ENCODE measurements at places on chromosomes 4 and X. TPM values are rescaled to one million over a fixed set of nuclear protein-coding genes. Genes with fewer than 3 reads are reported as not detected.

DNA sequence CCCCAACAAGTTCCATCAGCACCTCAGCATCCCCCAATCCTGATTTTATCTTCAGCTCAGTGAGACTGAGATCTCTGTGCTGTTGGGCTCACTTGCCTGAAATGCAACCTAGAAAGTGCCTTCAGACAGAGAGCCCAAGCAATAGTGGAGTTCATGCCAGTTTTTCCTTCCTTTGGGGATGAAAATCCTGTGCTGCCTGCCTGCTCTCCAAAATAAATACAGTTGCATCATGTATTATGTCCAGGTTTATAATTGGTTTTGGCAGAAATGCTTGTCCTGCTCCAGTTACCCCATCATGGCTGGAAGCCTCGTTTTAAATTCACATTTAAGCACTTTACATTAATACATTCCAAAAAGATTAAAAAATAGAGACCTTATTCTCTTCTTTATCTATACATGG, 1865.5 kb upstream of the TENM3 start:
- H3K27me3 ChIP-seq = no peaks in the 10 kb centered on the region
- no peaks in the 10 kb centered on the region for H3K36me3 ChIP-seq
- no peak for DNase-seq
- no peak overlapping the region for H3K4me3 ChIP-seq

DNA sequence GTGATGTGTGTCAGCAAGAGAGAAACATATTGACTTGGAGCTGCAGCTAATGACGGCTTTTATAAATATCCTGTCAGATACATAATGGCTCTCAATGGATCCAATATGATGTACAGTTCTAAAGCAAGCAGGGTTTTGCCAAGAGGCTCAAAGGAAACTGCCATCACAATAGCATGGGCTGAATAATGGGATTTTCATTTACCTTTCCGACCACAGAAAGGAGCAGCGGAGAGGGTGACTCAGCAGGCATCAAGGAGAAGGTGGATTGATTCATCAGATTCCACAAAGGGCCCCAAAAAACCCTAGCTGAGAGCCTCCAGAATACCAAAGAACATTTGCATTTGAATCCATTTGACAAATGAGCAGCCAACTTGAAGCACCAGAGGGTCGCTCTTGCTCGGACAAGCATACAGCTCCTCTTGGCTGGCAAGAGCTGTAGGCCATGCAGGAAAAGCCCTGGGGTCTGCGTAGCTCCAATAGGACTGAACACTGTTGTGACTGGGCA, 355.7 kb upstream of the NOCT start:
- H3K27ac ChIP-seq = no peak overlapping the region
- DNase-seq = no peak
- no peaks in the 10 kb centered on the region for H3K4me1 ChIP-seq
- no peaks in the 10 kb centered on the region for H3K36me3 ChIP-seq
- H3K27me3 ChIP-seq = no peaks in the 10 kb centered on the region
- H3K4me3 ChIP-seq = no peak overlapping the region

VSIG1 gene
- not detected for total RNA-seq

- no peak overlapping the region for H3K27ac ChIP-seq
- no peaks in the 10 kb centered on the region for H3K36me3 ChIP-seq
- H3K4me1 ChIP-seq = peaks cover 20% of the 10 kb centered on the region
- no peak for DNase-seq
- no peak overlapping the region for H3K4me3 ChIP-seq
Observed at GRCh38 chr4:83606898-83607297, 71.0 kb downstream of the GPAT3 start.

GRCh38 chr4:140969296-140969695, 164.0 kb downstream of the RNF150 start:
- H3K27ac ChIP-seq = no peak overlapping the region
- no peaks in the 10 kb centered on the region for H3K27me3 ChIP-seq
- no peaks in the 10 kb centered on the region for H3K4me1 ChIP-seq
- H3K4me3 ChIP-seq = no peak overlapping the region
- no peak for DNase-seq

- DNase-seq = peak; percentile 89
- H3K4me3 ChIP-seq = peak within 1 kb of the TSS; percentile 56
- H3K36me3 ChIP-seq = no peaks in the 10 kb centered on the region
- H3K4me1 ChIP-seq = peaks cover 5% of the 10 kb centered on the region
- no peaks in the 10 kb centered on the region for H3K27me3 ChIP-seq
- H3K27ac ChIP-seq = peak within 1 kb of the TSS; percentile 84
Observed at GRCh38 chrX:56995271-56995994, at the start of gene SPIN3. SPIN3 (minus strand) TSS chrX:56995541; CDS start chrX:56994947, 594 bp downstream.

- DNase-seq = no peak
- no peaks in the 10 kb centered on the region for H3K27me3 ChIP-seq
- H3K4me1 ChIP-seq = peaks cover 19% of the 10 kb centered on the region
- no peak overlapping the region for H3K27ac ChIP-seq
Observed at GRCh38 chr4:56191534-56191933, 195.8 kb downstream of the AASDH start.

CASP3 gene
- total RNA-seq = 147 TPM

DNA sequence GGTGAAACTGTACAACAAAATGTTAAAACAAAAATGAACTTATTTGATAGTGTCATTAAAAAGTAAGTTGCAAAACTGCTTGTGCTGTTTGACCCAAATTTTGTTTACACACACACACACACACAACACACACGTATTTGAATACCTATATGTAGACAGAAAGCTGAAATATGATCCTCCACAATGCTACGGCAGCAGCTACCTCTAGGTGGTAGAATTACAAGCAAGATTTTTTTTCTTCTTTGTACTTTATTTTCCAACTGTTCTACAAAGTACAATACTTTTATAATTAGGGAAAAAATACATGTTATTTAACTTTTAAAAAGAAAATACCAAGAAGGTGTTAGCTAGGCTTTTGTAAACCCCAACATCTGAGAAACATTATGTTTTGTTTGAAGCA, 1.2 kb downstream of the CYTL1 start:
- DNase-seq = no peak
- peaks cover 17% of the 10 kb centered on the region for H3K27me3 ChIP-seq
- H3K4me1 ChIP-seq = peaks cover 6% of the 10 kb centered on the region
- no peak overlapping the region for H3K4me3 ChIP-seq

DNA sequence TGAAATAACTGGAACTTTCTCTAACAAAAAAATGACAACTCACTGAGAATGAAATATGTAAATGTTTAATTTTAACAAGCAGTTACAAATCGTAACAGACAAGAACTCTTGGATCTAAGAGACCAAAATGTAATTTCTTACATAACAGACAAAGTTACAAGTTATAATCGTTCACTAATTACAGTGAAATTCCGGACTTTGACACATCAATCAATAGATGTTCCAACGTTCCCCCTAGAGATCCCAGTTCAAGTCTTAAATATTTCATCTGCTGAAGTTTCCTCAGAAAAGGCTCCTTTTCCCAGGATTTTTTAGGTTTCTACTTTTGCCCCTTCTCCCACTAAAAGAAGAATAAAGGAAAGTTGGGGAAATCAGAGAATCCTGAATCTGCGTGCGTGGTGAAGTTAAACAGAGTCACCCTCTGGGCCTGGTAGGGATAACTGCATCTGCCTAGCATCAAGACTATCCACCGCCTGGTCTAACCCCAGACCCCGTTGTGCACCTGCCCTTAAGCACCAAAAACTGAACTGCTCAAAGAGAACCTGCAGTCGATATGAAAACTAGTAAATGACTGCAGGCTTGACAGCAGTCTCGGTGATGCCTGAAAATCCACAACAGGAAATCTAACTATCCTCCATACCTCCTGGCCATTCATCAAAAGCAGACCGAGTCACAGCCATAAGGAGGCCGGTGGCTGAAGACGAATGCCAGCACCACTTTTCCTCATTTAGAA, 2.3 kb downstream of the IRF2 start:
- peak; percentile 43 for DNase-seq
- H3K36me3 ChIP-seq = no peaks in the 10 kb centered on the region
- H3K4me1 ChIP-seq = peaks cover 31% of the 10 kb centered on the region

SMS gene
- 32.4 TPM for total RNA-seq

RBMXL3 gene
- not detected for total RNA-seq

GRCh38 chr4:77453911-77454310, 151.7 kb upstream of the CXCL13 start:
- H3K27me3 ChIP-seq = no peaks in the 10 kb centered on the region
- no peak overlapping the region for H3K4me3 ChIP-seq
- H3K27ac ChIP-seq = no peak overlapping the region
- no peak for DNase-seq
- no peaks in the 10 kb centered on the region for H3K36me3 ChIP-seq

- H3K36me3 ChIP-seq = no peaks in the 10 kb centered on the region
- peaks cover 10% of the 10 kb centered on the region for H3K4me1 ChIP-seq
- no peak for DNase-seq
- no peaks in the 10 kb centered on the region for H3K27me3 ChIP-seq
Observed at GRCh38 chr4:25845841-25846653, 16.7 kb downstream of the SEL1L3 start.

DNA sequence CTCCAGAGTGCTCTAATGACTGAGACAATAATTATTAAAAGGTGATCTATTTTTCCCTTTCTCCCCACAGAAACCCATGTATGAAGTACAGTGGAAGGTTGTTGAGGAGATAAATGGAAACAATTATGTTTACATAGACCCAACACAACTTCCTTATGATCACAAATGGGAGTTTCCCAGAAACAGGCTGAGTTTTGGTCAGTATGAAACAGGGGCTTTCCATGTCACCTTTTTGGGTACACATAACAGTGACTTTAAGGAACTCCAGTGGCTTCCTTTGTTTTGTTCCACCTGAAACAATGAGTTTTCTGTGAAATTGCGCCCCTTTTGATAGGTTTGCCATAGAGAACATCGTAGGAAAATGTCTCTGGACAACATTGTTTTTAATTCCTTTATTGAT, 69.6 kb downstream of the KIT start:
- no peaks in the 10 kb centered on the region for H3K36me3 ChIP-seq
- H3K27ac ChIP-seq = no peak overlapping the region
- H3K4me3 ChIP-seq = no peak overlapping the region
- H3K27me3 ChIP-seq = no peaks in the 10 kb centered on the region

GRCh38 chr4:122577189-122577553, 43.7 kb downstream of the IL21 start:
- DNase-seq = no peak
- H3K4me1 ChIP-seq = no peaks in the 10 kb centered on the region
- no peaks in the 10 kb centered on the region for H3K36me3 ChIP-seq
- no peak overlapping the region for H3K4me3 ChIP-seq
- no peak overlapping the region for H3K27ac ChIP-seq

SH3RF1 gene
- 63.4 TPM for total RNA-seq

- no peaks in the 10 kb centered on the region for H3K36me3 ChIP-seq
- no peak overlapping the region for H3K4me3 ChIP-seq
- no peaks in the 10 kb centered on the region for H3K27me3 ChIP-seq
- H3K4me1 ChIP-seq = no peaks in the 10 kb centered on the region
- H3K27ac ChIP-seq = no peak overlapping the region
- DNase-seq = no peak
Observed at GRCh38 chr4:27270435-27270834, 409.8 kb downstream of the STIM2 start.

ANTXR2 gene
- total RNA-seq = 46.8 TPM

DNA sequence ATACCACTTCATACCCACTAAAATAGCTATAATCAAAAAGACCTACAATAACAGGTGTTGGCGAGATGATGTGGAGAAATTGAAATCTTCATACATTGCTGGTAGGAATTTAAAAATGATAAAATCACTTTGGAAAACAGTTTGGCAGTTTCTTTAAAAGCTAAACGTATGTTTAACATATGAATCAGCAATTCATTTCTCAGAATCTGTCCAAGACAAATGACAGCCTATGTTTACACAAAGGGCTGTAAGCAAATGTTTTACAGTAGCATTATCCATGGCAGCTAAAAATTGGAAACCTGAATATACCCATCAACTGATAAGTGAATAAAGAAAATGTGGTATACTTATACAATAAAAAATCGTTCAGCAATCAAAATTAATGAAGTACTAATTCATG, 33.0 kb upstream of the ABCG2 start:
- H3K4me3 ChIP-seq = no peak overlapping the region
- H3K27me3 ChIP-seq = no peaks in the 10 kb centered on the region
- no peak for DNase-seq

- peaks cover 6% of the 10 kb centered on the region for H3K4me1 ChIP-seq
- H3K27ac ChIP-seq = no peak overlapping the region
- H3K27me3 ChIP-seq = no peaks in the 10 kb centered on the region
Observed at GRCh38 chr4:159770401-159770800, 667.5 kb downstream of the RAPGEF2 start.

RS1 gene
- total RNA-seq = not detected

OCIAD1 gene
- total RNA-seq = 264 TPM

TMPRSS11D gene
- 3.4 TPM for total RNA-seq

- no peaks in the 10 kb centered on the region for H3K4me1 ChIP-seq
- no peaks in the 10 kb centered on the region for H3K27me3 ChIP-seq
- H3K36me3 ChIP-seq = no peaks in the 10 kb centered on the region
- H3K27ac ChIP-seq = no peak overlapping the region
Observed at GRCh38 chr4:38141808-38142500, 181.8 kb downstream of the PTTG2 start.

DNA sequence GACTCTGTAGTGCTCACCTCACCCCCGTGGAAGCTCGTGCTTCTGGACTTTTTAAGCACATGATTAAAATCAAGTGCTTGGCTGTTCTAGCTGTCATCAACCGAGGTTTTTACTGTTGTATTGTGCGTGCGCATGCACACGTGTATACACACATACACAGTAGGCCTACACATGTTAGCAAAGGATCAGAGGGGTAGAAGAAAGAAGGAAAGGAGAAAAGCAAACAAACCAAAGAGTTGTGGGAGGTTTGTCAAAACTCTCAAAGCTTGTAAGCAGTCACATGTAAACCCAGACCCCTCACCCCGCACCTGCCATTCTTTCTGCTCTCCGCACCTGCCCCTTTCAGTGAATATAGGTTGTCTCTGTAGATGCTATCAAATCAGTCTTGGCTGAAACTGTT, 311.8 kb downstream of the HS3ST1 start:
- H3K27ac ChIP-seq = no peak overlapping the region
- no peaks in the 10 kb centered on the region for H3K4me1 ChIP-seq
- H3K4me3 ChIP-seq = no peak overlapping the region
- H3K27me3 ChIP-seq = no peaks in the 10 kb centered on the region
- H3K36me3 ChIP-seq = no peaks in the 10 kb centered on the region

- H3K4me3 ChIP-seq = no peak overlapping the region
- no peaks in the 10 kb centered on the region for H3K27me3 ChIP-seq
- no peak for DNase-seq
- H3K4me1 ChIP-seq = no peaks in the 10 kb centered on the region
- H3K36me3 ChIP-seq = no peaks in the 10 kb centered on the region
Observed at GRCh38 chr4:169337510-169337909, 66.8 kb upstream of the SH3RF1 start.

AMOT gene
- total RNA-seq = 3.4 TPM

- no peaks in the 10 kb centered on the region for H3K27me3 ChIP-seq
- no peak overlapping the region for H3K27ac ChIP-seq
- no peaks in the 10 kb centered on the region for H3K4me1 ChIP-seq
- no peaks in the 10 kb centered on the region for H3K36me3 ChIP-seq
Observed at GRCh38 chr4:40662962-40663604, 33.4 kb upstream of the RBM47 start.

LYAR gene
- total RNA-seq = 10.3 TPM

DNA sequence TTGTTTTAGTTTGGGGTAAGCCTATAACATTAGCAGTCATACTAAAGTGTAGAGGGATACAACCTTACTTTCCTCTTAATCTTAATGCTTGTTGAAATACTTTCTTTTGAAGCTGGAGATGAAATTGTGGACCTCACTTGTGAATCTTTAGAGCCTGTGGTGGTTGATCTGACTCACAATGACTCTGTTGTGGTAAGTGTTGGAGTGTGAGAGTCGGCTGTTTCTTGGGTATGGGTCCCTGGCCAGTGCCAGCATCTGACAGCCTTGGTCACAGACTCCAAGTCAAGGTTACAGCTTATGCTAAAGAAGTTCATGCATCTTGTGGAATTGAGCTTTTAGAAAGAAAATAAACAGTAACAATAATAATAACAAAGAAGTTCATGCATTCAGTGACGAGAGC, 31.6 kb downstream of the RNF4 start:
- peaks cover 45% of the 10 kb centered on the region for H3K36me3 ChIP-seq
- H3K4me3 ChIP-seq = no peak overlapping the region
- no peaks in the 10 kb centered on the region for H3K27me3 ChIP-seq
- no peak for DNase-seq
- H3K27ac ChIP-seq = no peak overlapping the region
- peaks cover under 1% of the 10 kb centered on the region for H3K4me1 ChIP-seq
